Cardiac septum (tissue), 1 donor: ENCODE measurements at places on chromosomes 7 and 10. TPM values are rescaled to one million over a fixed set of nuclear protein-coding genes. Genes with fewer than 3 reads are reported as not detected.
A peak's percentile ranks its signal among the peaks of the same experiment; 100 is the strongest.

TUBB8 gene
- total RNA-seq, result not detected

DNA sequence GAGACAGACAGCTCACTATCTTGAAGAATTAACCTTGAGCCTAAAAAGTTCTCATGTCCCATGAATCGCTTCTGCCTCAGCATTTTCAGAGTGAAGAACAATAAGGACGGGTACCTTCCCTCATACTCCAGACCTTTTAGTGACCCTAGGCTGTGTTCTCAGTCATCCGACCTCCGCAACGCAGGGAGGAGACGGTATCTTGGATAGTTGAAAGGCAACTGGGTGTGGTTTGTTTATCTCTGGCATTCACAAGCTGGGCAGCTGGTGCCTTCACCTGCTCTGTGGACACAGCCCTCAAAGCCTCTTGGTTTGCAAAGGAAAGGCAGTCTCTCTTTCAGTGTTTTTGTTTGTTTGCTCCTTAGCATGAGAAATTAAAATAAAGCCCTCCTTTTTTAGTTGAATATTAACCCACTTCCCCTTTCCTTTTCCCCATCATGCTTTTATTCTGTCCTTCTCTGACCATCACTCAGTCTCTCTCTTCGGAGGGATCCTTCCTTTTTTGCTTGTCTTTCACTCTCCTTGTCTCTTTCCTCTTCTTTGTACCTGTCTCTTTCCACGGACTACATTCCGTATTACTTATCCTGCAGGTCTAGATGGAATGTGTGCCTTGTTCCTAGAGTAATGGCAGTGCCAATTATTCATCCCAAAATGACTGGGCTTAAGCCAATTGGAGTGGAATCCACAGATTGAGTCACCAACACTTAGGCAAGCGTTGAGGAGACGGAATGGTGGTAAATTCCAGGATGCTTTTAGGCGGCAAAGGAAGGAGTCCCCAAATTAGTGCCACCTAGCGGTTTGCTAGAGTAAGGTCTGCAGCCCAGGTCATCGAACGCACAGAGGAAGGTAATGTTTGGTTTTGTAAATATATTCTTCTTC lies 45.8 kb downstream of the PRR15 start:
- DNase-seq, result no peak

CCL26 gene
- 0.83 TPM for total RNA-seq

INA gene
- 0.08 TPM for total RNA-seq

DNA sequence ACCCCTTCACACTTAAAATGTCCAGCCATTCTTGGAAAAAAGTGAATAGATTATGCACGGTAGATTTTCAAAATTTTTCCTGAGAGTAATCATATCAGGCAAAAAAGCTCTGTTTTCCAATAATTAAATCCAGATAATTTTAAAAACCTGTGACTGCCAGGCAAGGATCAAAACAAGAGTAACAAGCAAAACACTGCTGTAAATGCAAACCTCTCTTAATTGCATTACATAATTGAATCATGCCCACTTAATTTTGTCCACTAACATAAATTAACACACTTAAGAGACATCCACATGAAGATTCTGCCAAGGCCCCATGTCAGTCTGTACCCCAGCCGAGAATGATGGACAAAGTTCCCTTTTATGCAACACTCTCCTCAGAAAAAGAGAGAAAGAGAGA lies 135.3 kb downstream of the FGFR2 start:
- DNase-seq, result no peak

- DNase-seq, result peak; percentile 79
Observed at GRCh38 chr7:74606101-74606908, 51.2 kb upstream of the GTF2I start.

PHKG1 gene
- total RNA-seq, result 15.3 TPM

DYNC1I1 gene
- total RNA-seq, result 24.3 TPM

- DNase-seq, result no peak
Observed at GRCh38 chr10:69451784-69452251, 553 bp downstream of the TSPAN15 start.

- no peak for DNase-seq
Observed at GRCh38 chr10:71649631-71650030, 69.9 kb downstream of the C10orf105 start.

LRRN3 gene
- 0.40 TPM for total RNA-seq

- no peak for DNase-seq
Observed at GRCh38 chr7:47428768-47429472, 153.0 kb downstream of the TNS3 start.

- no peak for DNase-seq
Observed at GRCh38 chr10:22791665-22792064, 77.3 kb upstream of the PIP4K2A start.

FOXI2 gene
- 0.24 TPM for total RNA-seq

- DNase-seq, result no peak
Observed at GRCh38 chr7:101373812-101374614, 11.3 kb downstream of the COL26A1 start.

DDC gene
- total RNA-seq, result not detected

- no peak for DNase-seq
Observed at GRCh38 chr7:134948736-134949135, 37.6 kb upstream of the AGBL3 start.

- no peak for DNase-seq
Observed at GRCh38 chr7:135160098-135160857, 10.2 kb downstream of the CYREN start.
